ENCODE measurements at places on chromosomes 5 and 9.
A peak's percentile ranks its signal among the peaks of the same experiment; 100 is the strongest.

DNA sequence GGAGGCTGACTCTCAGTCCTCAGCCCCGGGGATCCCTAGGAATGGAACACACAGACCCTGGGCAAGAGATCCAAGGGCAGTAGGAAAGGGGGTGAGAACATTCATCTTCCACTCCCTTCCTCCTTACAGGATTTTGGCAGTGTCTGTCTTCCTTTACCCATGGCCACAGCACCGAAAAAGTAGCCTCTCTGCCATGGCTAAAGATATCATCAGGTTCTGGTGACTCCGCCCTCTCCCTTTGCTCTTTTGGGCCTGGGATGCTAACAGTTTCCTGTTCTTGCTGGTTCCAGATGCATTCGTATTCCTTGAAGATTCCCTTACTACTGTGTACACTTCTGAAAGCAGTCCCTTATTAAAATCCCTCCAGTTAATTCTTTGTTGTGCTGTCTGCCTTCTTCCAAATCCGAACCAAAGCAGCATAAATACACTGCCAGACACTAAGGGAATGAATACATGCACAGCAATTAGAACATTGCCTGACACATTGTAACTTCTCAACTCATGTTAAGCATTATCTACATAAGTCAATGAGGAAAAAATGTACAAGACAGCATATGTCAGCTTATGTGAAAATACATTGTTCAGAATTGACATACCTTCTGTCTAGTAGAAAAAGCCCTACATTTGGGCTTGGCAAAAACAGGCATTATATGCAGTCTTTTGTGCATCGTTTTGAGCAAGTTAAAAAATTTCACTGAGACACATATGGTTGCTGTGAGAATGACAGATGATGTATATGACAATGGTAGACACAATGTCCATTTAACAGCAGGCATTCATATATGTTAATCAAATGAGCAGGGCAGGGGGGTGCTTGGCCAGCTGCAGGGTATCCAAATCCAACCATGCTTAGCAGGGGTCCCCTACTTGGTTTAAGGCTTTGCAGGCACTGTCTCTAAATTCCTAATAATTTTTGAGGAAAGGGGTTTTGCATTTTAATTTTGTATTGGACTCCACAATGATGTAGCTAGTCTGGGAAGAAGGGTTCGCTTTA lies 58.8 kb upstream of the RAI14 start:
- H3K27ac ChIP-seq = no peak overlapping the region
- no peaks in the 10 kb centered on the region for H3K36me3 ChIP-seq
- H3K4me3 ChIP-seq = no peak overlapping the region
- DNase-seq = no peak
- no peaks in the 10 kb centered on the region for H3K4me1 ChIP-seq
- peaks cover 2% of the 10 kb centered on the region for H3K27me3 ChIP-seq

DNA sequence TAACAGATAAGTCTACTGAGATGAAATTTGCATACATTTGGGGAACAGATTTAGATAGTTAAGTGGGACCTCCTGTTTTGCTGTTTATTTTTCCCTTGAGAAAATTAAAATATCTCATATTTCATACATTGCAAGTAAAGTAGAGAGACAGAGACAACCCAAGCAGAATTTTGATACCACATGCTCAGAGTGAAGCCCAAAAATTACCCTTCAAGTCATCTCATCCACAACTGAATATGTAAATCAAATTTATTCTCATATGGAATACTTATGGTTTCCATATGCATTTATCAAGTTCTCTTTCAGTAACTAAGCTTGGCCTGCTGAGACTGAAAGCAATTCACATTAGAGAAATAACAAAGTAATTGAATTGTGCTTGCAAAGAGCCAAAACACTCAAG lies 474.4 kb downstream of the SEMA5A start:
- no peak overlapping the region for H3K4me3 ChIP-seq
- H3K27me3 ChIP-seq = no peaks in the 10 kb centered on the region
- H3K36me3 ChIP-seq = no peaks in the 10 kb centered on the region
- no peak overlapping the region for H3K27ac ChIP-seq
- DNase-seq = no peak

GRCh38 chr9:130940693-130941576 lies 1.9 kb upstream of the FIBCD1 start:
- DNase-seq = peak; percentile 58
- H3K27me3 ChIP-seq = peaks cover 35% of the 10 kb centered on the region
- H3K4me1 ChIP-seq = peaks cover 4% of the 10 kb centered on the region
- H3K27ac ChIP-seq = no peak overlapping the region
- no peaks in the 10 kb centered on the region for H3K36me3 ChIP-seq

DNA sequence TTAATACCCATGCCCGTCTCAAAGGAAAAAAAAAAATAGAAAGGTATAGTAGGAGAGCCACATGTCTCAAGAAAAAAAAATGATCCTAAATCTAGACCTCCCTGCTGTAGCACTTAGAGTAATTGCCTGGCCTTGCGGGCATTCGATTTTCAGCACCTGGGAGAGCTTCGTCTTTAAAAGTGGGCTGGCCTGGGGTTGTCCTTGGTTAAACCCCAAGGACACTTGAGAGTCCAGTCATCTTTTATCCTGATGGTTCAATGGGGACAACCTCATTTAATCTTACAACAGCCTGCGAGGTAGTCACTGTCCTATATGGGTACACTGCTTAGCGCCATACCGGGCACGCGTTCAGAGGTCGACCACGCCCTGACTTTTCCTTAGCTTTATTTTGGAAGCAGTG lies 60.1 kb downstream of the MAT2B start:
- peaks cover 29% of the 10 kb centered on the region for H3K4me1 ChIP-seq
- H3K27ac ChIP-seq = no peak overlapping the region
- no peaks in the 10 kb centered on the region for H3K36me3 ChIP-seq
- DNase-seq = no peak
- H3K4me3 ChIP-seq = peak overlapping the region; percentile 77
- H3K27me3 ChIP-seq = peaks cover 60% of the 10 kb centered on the region

GRCh38 chr5:160369990-160370712 lies at the start of gene C1QTNF2:
TSS of gene C1QTNF2 (minus strand) at chr5:160370626. CDS start at chr5:160355011, 15,615 bp downstream.
- no peak within 1 kb of the TSS for H3K27ac ChIP-seq
- H3K36me3 ChIP-seq = no peaks in the 10 kb centered on the region
- H3K4me3 ChIP-seq = peak within 1 kb of the TSS; percentile 43
- H3K27me3 ChIP-seq = peaks cover 75% of the 10 kb centered on the region

GRCh38 chr9:130095872-130096271 lies 42.2 kb downstream of the GPR107 start:
- H3K4me1 ChIP-seq = peaks cover 16% of the 10 kb centered on the region
- H3K36me3 ChIP-seq = peaks cover 39% of the 10 kb centered on the region
- DNase-seq = no peak
- H3K27me3 ChIP-seq = no peaks in the 10 kb centered on the region
- peak overlapping the region; percentile 57 for H3K27ac ChIP-seq

GRCh38 chr9:87556039-87556438 lies 58.4 kb downstream of the DAPK1 start:
- peaks cover 2% of the 10 kb centered on the region for H3K27me3 ChIP-seq
- no peak for DNase-seq
- no peaks in the 10 kb centered on the region for H3K4me1 ChIP-seq
- H3K4me3 ChIP-seq = no peak overlapping the region

- H3K36me3 ChIP-seq = peaks cover 3% of the 10 kb centered on the region
- peak overlapping the region; percentile 40 for H3K27ac ChIP-seq
- no peaks in the 10 kb centered on the region for H3K27me3 ChIP-seq
Measured at GRCh38 chr9:137460363-137461315, 1.5 kb upstream of the NSMF start.

- H3K27me3 ChIP-seq = no peaks in the 10 kb centered on the region
- H3K27ac ChIP-seq = no peak overlapping the region
- H3K36me3 ChIP-seq = peaks cover 5% of the 10 kb centered on the region
- DNase-seq = no peak
- H3K4me3 ChIP-seq = no peak overlapping the region
Measured at GRCh38 chr5:100787648-100788047, 115.4 kb downstream of the ST8SIA4 start.

- no peaks in the 10 kb centered on the region for H3K36me3 ChIP-seq
- no peak overlapping the region for H3K27ac ChIP-seq
- no peaks in the 10 kb centered on the region for H3K27me3 ChIP-seq
- H3K4me1 ChIP-seq = no peaks in the 10 kb centered on the region
- DNase-seq = no peak
- no peak overlapping the region for H3K4me3 ChIP-seq
Measured at GRCh38 chr5:125696762-125697161, 726.4 kb upstream of the GRAMD2B start.

GRCh38 chr5:110909950-110910349 lies 161.6 kb upstream of the TSLP start:
- no peaks in the 10 kb centered on the region for H3K4me1 ChIP-seq
- H3K36me3 ChIP-seq = no peaks in the 10 kb centered on the region
- no peak for DNase-seq

DNA sequence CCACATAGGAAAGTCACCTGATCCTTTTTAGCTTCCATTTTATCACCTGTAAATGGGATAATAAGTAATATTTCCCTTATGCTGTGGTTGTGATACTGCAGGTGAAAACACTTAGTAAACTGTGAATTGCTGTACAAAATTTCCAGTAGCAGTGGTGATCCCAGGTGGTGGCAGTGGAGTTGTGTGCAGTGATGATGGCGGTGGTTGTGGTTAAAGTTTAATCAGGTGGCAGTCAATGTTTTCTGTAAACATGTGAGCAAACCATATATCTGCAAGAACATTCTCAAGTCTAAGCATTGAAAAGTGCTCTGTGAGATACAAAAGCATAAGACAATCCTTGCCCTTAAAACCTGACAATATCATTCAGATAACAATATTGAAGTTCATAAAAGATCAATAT lies 480.2 kb downstream of the RASEF start:
- no peak overlapping the region for H3K4me3 ChIP-seq
- H3K4me1 ChIP-seq = no peaks in the 10 kb centered on the region
- no peaks in the 10 kb centered on the region for H3K36me3 ChIP-seq
- no peaks in the 10 kb centered on the region for H3K27me3 ChIP-seq

DNA sequence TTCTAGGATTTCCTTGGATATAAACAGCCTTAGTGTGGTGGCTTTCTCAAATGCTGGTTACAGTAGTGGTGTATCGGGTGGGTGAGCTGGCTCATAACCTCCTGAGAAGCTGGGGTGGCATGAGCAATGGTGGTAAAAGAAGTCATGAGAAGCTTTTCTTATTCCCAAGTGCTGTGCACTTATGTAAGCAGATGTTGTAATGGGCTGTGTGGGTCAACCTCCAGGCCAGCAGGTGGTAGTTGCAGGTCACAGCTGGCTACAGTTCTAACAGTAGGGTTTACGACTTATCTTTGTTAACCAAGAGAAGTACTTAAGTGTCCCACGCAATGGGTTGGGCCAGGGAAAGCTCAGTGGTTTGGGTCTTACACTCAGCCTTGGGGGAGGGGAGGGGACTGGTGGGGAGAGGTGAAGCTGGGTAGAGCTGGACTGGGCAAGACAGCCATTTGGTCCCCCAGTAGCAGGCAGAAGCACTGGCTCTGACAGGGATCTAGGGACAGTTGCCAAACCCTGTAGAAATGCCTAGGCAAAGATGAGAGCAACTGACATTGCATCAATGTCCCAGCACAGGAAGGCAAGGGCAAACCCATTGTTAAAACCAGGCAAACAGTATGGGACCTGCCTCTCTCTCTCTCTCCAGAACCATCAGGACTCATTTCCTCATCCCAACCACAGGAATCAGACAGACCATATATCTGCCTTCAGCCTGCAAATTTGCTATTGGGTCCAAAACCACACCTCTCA lies 76.8 kb downstream of the RNF130 start:
- no peaks in the 10 kb centered on the region for H3K4me1 ChIP-seq
- no peak overlapping the region for H3K27ac ChIP-seq
- no peaks in the 10 kb centered on the region for H3K36me3 ChIP-seq

- no peak for DNase-seq
- no peaks in the 10 kb centered on the region for H3K4me1 ChIP-seq
- H3K4me3 ChIP-seq = no peak overlapping the region
- no peaks in the 10 kb centered on the region for H3K36me3 ChIP-seq
- H3K27ac ChIP-seq = no peak overlapping the region
- no peaks in the 10 kb centered on the region for H3K27me3 ChIP-seq
Measured at GRCh38 chr5:82234885-82235284, 43.3 kb downstream of the RPS23 start.

DNA sequence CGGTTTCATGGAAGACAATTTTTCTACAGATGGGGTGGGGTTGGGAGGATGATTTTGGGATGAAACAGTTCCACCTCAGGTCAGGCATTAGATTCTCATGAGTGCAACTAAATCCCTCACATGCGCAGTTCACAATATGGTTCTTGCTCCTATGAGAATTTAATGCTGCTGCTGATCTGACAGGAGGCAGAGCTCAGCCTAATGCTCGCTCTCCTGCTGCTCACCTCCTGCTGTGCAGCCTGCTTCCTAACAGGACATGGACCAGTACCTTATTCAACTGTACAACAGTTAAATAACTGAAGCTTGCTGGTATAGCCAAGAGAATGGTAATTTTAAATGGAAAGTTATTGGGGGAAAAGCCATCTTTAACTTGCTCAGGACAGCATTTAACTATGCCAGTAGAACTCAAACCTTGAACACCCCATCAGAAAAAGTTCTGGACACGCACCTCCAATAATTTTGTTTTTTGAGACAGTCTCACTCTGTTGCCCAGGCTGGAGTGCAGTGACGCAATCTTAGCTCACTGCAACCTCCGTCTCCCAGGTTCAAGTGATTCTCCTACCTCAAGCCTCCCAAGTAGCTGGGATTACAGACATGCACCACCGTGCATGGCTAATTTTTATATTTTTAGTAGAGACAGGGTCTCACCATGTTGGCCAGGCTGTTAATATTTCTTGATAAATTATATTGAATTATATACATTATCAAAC lies 27.7 kb downstream of the HMGCR start:
- H3K27ac ChIP-seq = no peak overlapping the region
- no peaks in the 10 kb centered on the region for H3K4me1 ChIP-seq

- no peaks in the 10 kb centered on the region for H3K27me3 ChIP-seq
- H3K36me3 ChIP-seq = peaks cover 11% of the 10 kb centered on the region
- no peak overlapping the region for H3K27ac ChIP-seq
- H3K4me1 ChIP-seq = no peaks in the 10 kb centered on the region
- DNase-seq = no peak
Measured at GRCh38 chr5:37355161-37355560, 15.7 kb downstream of the NUP155 start.

- no peak for DNase-seq
- no peak overlapping the region for H3K4me3 ChIP-seq
- H3K27me3 ChIP-seq = no peaks in the 10 kb centered on the region
- peaks cover 32% of the 10 kb centered on the region for H3K36me3 ChIP-seq
- peaks cover 17% of the 10 kb centered on the region for H3K4me1 ChIP-seq
Measured at GRCh38 chr9:5908918-5909317, 18.2 kb downstream of the MLANA start.

- H3K4me1 ChIP-seq = peaks cover 73% of the 10 kb centered on the region
- peak overlapping the region; percentile 47 for H3K4me3 ChIP-seq
- H3K27me3 ChIP-seq = no peaks in the 10 kb centered on the region
- peak overlapping the region; percentile 82 for H3K27ac ChIP-seq
Measured at GRCh38 chr5:76473661-76474060, 70.6 kb downstream of the IQGAP2 start.
